ENCODE measurements at places on chromosomes 3 and 15.

GRCh38 chr3:54176106-54176505, 53.8 kb downstream of the CACNA2D3 start:
- DNase-seq, result no peak

- no peak for DNase-seq
These were observed 41.2 kb downstream of the OIP5 start for GRCh38 chr15:41291065-41291631.

- no peak for DNase-seq
These were observed 125.5 kb downstream of the DIPK2A start for GRCh38 chr3:144097163-144097562.

DNA sequence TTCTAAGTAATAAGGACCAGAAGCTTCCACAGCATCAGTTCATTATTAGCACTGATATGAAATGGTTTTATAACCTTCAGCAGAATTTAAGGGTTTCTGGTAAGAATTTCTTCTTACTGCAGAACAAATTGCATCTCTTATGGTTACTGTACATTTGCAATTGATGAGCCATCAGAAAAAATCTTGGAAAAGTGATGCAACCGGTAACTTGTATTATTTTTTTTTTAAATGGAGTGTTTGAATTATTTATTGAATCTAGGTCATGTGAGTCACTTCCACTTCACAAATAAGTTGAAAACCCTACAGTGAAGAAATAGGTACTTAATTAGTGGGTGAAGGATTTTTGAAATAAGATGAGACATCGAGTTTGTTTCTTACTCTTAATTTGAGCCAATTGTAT, 786.0 kb downstream of the TUSC7 start:
- DNase-seq, result no peak

All from iPS DF 19.7 (cell line).